Stimulated activated naive CD4-positive, alpha-beta T cell treated with Interleukin-2 at 50 U/mL for 16 hours (primary cell): ENCODE measurements at places on chromosomes 6 and 20.

- DNase-seq, result no peak
Observed at GRCh38 chr6:108606250-108606690, 45.6 kb downstream of the FOXO3 start.

- DNase-seq, result no peak
Observed at GRCh38 chr6:72624557-72625160, 2.8 kb downstream of the KCNQ5 start.

GRCh38 chr6:161111261-161111660 lies 119.7 kb downstream of the MAP3K4 start:
- DNase-seq, result no peak

GRCh38 chr6:67811239-67812037 lies 823.6 kb upstream of the ADGRB3 start:
- no peak for DNase-seq

- peak; percentile 85 for DNase-seq
Observed at GRCh38 chr20:50930976-50931305, 296 bp downstream of the ADNP start.

DNA sequence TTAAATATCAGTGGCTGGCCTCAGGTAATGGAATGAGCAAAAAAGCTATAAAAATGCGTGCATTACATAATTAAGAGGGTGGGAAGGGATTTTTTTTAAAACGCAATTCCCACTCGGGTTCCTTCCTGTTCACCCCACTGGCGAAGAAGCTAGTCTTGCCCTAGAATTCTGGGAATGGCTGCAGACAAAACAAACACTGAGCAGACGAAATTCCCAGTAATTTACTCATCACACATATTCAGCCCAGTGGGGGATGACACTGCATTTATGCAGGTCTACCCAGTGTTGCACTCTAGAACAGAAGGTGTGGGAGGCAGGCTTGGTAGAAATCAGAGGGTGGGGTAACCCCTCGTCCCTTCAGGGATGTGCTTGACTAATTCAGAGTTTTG lies 2695.0 kb upstream of the DEFB115 start:
- no peak for DNase-seq

DNA sequence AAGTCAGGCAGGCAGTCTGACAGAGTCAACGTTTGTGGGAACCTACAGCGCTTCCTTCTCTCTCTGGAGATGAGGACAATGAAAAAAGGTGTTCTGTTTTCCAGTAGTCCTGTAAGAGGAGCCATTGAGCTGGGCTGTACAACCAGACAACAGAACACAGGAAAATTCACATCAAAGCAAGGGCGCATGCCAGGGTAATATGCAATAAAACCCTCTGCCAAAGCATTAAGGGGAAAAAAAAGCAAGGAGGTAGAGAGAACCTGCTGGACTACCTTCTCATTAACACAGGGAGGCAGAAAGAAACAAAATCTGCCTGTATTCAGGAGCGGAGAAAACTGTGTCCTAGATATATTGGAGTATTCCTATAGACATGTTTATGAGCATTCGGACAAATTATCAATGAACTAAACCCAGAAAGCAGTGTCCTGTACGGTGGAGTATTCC lies 1.3 kb downstream of the RNF24 start:
- DNase-seq, result no peak

DNA sequence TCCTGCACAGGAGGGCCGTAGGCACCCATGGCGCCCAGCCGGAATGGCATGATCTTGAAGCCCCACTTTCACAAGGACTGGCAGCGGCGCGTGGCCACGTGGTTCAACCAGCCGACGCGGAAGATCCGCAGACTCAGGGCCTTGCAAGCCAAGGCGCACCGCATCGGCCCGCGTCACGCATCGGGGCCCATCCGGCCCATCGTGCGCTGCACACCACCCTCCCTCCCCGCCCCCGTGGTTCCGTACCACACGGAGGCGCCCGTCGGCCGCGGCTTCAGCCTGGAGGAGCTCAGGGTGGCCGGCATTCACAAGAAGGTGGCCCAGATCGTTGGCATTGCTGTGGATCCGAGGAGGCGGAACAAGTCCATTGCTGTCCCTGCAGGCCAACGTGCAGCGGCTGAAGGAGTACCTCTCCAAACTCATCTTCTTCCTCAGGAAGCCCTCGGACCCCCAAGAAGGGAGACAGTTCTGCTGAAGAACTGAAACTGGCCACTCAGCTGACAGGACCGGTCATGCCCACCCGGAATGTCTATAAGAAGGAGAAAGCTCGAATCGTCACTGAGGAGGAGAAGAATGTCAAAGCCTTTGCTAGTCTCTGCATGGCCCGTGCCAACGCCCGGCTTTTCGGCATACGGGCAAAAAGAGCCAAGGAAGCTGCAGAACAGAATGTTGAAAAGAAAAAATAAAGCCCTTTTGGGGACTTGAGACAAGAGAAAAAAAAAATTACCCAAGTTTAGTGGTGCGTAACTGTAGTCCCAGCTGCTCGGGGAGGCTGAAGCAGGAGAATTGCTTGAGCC lies 9.9 kb upstream of the NCOA5 start:
- no peak for DNase-seq

DNA sequence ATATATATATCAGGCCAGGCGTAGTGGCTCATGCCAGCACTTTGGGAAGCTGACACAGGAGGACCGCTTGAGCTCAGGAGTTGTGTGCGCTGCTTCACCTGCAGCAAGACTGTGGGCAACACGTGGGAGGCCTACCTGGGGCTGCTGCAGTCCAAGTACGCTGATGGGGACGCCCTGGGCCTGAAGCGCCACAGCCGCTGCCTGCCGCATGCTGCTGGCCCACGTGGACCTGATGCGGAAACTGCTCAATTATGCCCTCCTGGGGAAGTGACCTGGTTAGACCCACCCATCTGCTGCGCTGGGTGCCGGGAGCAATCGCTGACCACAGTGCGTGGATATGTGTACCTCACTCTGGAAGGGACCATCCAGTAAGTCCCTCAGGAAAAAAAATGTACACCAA lies 1.8 kb upstream of the PSORS1C2 start:
- no peak for DNase-seq

DNA sequence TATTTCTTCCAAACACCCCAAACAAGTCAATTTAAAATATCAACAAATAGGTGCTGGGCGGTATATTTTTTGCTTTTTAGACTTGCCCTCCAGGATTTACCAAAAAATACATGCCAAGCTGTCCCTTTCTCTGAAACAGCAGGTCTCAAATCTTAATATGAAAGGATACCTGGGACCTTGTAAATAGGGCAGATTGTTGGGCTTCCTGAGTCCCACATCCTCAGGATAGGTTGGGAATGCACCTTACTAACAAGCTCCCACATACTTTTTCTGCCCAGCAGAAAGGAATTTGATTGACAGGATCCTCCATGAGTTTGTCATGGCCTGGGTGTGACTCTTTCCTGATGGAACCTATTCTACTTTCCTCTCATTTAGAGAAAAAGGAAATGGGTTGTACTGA lies 4.9 kb upstream of the SLC24A3 start:
- no peak for DNase-seq

DNA sequence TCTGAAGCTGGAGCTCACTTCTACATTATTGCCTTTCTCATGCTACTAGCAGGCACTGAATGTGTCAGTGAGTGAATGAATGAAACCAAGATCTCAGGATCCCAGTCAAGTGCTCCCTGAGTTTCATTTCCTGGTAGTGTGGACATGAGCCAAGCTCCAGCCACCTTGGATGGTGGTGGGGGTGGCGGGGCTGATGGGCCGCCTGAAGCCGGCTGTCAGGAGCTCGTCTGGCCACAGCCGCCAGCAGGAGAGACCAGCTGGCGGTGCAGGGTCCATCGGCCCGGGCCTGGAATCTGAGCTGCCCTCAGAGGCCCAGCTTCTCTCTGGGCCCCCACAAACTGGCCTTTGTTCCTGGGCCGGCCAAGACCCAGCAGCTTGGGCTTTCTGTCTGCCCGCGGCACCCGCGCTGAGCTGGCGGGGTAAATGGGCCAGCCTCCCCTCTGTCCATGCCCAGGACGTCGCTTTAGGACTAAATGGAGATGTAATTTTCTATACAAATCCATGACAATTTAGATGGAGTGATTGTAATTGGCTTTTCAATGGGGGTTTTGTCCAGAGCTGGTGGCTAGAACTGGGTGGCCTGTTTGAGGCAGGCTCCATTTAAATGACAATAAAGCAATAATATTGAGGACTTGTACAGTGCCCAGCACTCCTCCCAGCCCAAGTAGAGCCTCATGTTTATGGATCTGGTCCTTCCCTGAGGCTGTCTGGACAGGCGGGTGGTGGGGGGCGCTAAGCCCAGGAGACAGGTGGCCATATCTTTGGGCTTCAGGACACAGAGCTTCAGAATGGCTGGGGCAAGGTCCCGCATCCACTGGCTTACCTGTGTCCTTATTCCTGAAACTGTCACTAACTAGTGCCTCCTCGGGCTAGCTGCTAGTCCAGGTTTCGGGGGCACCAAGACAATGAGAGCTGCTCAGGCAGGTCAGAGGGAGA lies 43.5 kb downstream of the NOL4L start:
- DNase-seq, result no peak

GRCh38 chr20:51756653-51757052 lies 11.5 kb downstream of the ATP9A start:
- no peak for DNase-seq

- DNase-seq, result no peak
Observed at GRCh38 chr20:54231036-54231435, 23.1 kb downstream of the PFDN4 start.

DNA sequence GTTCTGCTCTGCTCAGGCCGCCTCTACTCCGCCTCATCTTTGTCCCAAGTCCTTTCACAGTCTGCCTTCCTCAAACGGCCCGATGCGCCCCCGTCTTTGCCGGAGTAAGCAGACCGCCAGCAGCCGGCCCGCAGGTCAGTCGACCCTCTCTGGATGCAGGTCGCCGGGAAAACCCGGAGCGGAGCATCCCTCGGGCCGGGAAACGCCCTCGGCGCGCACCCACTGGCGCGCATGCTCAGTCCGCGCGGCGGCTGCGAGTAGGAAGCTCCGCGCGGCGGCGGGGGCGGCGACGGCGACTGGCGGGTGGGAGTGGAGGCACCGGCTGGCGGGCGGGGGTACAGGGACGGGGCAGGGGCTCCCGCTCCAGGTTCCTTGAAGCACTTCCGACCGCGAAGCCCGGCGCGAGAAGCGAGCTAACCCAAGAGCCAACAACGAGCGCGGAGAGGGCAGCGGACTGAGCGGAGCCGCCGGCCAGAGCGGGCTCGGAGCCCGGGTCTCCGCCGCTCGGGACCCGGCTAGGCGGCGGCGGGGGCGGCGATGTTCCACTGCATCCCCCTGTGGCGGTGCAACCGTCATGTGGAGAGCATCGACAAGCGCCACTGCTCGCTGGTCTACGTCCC lies at the start of gene LRRC1:
LRRC1 (plus strand) TSS at position 286 of the 620 bp plus-strand sequence; CDS start at position 538, 252 bp downstream.
- DNase-seq, result peak; percentile 84

- DNase-seq, result no peak
Observed at GRCh38 chr6:85803721-85804120, 161.0 kb upstream of the SYNCRIP start.

- DNase-seq, result no peak
Observed at GRCh38 chr6:137775720-137776119, 91.3 kb upstream of the TNFAIP3 start.

DNA sequence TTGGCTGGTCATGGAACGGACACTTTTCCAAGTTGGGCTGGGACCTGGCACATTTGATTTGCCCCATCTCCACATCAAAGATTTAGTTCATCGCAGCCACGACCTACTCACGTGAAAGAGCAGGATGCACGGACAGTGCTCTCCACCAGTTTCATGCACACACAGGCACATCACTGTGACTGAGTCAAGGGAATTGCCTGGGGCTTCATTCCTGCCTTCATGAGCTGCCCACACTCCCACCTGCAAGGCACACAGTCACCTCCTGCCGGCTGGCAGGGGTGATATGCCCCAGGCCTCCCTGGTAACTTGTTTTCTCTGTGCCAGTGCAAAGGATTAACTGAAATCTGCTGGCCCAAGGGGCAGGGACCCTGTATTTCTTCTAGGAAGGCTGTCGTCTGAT lies 23.3 kb upstream of the CST1 start:
- no peak for DNase-seq

DNA sequence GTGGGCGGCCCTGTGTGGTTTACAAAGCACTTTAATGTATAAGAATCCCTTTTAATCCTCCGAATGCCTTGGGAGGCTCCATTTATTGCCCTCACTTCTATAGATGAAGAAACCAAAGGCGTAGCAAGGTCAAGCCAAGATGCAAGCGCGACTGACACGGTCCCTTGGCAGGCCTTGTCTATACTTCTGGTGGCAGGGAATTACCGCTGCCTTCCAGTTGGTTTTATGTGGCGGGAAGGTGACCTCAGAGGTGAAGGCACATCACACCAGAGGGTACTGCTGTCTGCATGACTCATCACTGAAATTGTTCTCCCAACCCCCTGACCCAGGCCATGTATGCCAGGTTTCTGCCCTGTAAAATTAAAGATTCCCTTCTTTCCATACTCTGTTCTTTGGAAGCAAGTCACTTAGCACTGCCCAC lies 36.1 kb upstream of the NAA20 start:
- no peak for DNase-seq

- DNase-seq, result no peak
Observed at GRCh38 chr6:13528232-13528631, 40.8 kb upstream of the GFOD1 start.

DNA sequence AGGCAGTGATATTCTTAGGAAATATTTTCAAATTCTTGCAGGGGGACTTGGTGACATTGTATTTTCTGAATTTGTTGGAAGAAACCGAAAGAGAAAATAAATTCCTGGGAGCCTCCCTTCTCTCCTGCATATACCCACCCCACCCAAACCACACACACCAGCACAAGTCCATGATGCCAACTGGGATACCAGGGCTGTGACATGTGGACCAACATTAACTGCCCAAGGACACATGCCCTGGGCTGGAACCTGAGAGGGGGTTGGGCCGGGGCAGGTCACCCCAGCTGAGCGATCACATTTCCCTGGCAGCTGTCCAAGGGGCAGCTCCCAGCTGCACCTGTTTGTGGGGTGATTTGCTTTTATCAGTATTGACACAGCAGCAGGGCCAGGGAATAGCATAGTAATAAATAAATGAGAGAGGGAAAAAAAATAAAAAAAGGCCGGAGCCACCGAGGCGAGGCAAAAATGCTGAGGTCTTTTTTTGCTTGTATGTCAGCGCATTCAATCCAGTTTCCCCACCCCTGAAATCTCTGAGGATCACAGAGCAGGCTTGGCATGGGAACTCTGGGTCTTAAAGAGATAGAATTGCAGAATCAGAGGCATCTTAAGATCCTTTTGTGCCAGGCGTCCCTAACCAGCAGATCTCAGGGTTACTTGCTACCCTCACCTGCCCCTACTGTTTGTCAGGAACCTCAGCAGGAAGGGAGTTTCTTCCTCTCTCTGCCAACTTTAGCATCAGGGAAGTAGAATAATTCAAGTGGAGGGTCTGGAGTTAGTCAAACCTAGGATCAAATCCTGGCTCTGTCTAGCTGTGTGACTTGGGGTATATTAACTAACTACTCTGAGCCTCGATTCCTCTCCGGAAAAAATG lies 66.5 kb upstream of the PIM1 start:
- no peak for DNase-seq

DNA sequence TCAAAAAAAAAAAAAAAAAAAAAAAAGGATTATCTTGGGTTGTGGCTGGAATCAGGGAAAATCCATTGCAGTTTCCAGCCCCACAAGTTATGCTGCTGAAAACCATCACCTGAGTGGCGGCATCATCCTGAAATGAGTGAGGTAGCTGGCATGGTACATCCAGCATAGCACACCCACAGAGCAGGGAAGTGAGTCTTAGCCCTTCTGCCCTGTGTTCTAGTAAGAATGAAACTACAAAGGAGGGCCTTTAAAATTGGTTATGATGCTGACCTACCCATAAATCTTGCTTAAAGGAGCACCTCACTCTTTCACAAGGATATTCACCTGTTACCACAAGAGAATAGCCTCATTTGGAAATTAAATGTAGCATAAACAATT lies 119.2 kb downstream of the NFATC2 start:
- DNase-seq, result peak; percentile 24

GRCh38 chr6:109612268-109612667 lies 78.7 kb downstream of the AK9 start:
- no peak for DNase-seq

GRCh38 chr6:113425977-113426660 lies 431.0 kb upstream of the MARCKS start:
- no peak for DNase-seq
